ENCODE measurements at places on chromosomes 6 and 20. TPM values are rescaled to one million over a fixed set of nuclear protein-coding genes. Genes with fewer than 3 reads are reported as not detected.
A peak's percentile ranks its signal among the peaks of the same experiment; 100 is the strongest.

- no peak for DNase-seq
Observed at GRCh38 chr6:133764754-133765208, 124.1 kb upstream of the TCF21 start.

- DNase-seq = no peak
Observed at GRCh38 chr6:10396785-10397184, 18.1 kb downstream of the TFAP2A start.

- DNase-seq = peak; percentile 42
Observed at GRCh38 chr6:106334646-106335448, 9.3 kb upstream of the ATG5 start.

MC3R gene
- total RNA-seq = not detected
